ENCODE measurements at places on chromosomes 6 and 20.

- DNase-seq, result peak; percentile 12
Observed at GRCh38 chr6:107179004-107179403, 63.7 kb upstream of the BEND3 start.

- DNase-seq, result no peak
Observed at GRCh38 chr20:44188752-44189151, 1.8 kb upstream of the JPH2 start.

GRCh38 chr6:166553563-166554271 lies 32.8 kb downstream of the RAMACL start:
- DNase-seq, result peak; percentile 89

DNA sequence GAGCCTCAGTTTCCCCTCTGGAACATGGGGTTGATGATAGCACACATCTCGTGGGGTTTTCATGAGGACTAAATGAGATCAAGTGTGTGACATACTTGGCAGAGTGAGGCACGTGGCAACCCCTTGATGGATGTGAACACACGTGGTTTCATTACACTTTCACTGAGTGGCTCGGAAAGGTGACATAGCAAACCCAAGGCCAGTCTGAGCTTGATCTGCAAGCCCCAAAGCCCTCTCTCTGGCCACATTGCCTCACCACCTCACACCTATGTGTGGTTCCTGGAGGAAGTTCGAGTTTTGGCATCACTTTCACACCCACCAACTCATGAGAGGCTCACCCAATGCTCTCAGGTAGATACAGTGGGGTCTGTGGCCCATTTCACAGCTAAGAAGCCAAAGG lies 60.0 kb downstream of the CPNE5 start:
- no peak for DNase-seq

GRCh38 chr6:29961966-29962365 lies 19.6 kb downstream of the HLA-A start:
- no peak for DNase-seq

DNA sequence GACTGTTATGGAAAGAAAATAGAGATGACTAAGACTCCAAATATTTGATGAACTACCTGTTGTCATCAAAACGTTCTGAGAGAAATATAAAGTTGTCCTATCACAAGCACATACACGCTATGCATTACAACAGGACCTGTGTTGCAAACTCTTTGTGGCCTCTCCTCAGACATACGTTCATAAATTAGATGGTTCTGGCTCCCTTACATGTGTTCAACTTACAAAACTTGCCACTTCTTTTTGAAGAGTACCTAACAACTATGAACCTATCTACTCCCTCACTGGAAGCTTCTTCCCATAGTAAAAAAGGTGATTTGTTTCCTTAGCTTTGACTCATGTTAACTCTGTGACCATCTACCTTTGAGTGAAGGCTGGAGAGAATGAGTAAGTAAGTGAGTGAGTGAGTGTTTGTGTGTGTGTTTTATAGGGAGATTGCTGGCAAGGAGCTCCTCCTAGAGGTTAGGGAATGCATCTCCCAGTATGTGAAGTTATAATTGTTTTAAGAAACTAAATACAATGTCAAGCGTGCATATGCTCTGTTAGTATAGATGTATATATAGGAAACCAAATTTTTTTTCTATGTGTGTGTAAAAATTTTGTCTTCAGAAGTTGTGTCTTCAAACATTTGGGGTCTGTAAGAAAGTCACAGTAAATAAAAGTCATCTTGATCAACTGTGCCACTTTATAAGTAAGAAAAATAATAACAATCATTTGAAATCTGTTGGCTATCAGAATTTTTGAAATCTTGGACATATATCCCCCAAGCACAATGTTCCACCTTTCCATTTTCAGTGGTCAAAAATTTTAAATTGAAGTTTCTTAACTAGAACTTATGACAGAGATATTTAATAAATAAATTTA lies 1211.1 kb upstream of the GJE1 start:
- DNase-seq, result peak; percentile 91

Data from fibroblast of skin of right biceps (primary cell).